ENCODE measurements at places on chromosomes 7 and 10. TPM values are rescaled to one million over a fixed set of nuclear protein-coding genes. Genes with fewer than 3 reads are reported as not detected.
A peak's percentile ranks its signal among the peaks of the same experiment; 100 is the strongest.

DNA sequence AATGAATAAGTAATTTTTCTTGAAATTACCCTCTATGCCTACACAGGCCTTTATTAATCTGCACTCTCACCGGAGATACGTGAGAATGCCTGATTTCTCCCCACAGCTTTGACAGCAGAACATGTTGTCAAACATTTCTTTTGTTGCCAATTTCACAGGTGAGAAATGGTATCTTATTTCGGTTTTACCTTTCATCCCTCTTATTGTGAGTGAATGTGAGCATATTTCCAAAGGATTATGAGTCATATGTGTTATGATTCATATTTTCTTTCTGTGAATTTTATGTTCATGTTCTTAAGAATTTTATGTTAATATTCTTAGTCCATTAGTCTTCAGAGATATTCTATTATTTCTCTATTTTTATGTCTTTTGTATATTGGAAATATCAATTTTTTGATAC is 965.1 kb downstream of the CCSER2 start:
- no peak for DNase-seq

DNA sequence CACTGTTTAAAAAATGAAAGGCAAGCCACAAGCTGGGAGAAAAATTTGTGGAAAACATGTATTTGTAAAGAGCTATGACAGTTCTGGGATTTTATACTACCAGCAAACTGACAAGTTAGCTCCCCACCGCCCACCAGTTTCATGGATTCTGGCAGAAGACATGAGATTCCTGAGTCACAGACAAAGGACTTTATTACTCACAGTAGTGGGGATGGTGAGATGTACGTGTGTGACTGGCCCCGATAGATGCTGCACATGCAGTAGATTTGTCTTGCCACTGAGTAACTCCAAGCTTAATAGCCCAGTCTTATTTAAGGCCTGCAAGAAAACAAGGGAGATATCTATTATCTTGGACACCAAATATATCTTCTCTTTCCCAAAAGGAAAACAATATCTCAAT is 281.7 kb downstream of the AHR start:
- no peak for DNase-seq

GRCh38 chr7:84532196-84532595 is 337.6 kb upstream of the SEMA3A start:
- DNase-seq, result no peak

GRCh38 chr7:39592586-39592985 is 26.4 kb downstream of the YAE1 start:
- DNase-seq, result peak; percentile 82

Gene ATP6V0A4
- total RNA-seq, result 0.24 TPM

- DNase-seq, result no peak
Observed at GRCh38 chr7:68364886-68365625, 1233.2 kb upstream of the AUTS2 start.

DNA sequence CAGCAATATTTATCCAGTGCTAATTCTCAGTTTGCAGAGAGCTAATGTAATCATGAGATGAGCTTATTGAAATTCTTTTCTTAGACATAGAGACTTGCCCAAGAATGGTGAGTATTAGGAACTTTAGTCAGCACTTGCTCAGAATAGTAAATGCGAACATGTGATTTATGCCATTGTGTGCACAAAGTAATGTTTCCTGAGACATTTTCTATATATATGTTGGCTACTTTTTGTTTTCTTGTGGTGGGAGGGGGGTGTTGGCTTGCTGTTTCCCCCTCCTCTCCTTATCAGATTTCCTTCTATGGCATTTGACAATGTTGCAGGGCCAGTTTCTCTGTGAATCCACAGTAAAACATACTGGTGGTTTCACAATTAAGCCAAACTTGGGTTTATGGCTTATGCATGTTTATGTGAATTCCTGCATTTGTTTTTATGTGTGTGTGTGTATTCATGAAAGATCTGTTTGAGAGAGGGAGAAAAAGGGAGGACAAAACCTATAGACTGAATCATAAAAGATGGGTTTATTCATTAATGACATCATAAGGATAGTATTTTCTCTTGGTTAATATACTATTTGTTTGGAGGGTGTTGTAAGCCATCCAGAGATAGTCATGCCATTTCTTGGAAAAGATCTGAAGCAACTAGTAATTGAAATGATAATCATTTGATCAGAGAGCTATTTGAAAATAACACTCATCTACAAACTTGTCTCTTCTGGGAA is 36.3 kb downstream of the ARID5B start:
- DNase-seq, result peak; percentile 79

DNA sequence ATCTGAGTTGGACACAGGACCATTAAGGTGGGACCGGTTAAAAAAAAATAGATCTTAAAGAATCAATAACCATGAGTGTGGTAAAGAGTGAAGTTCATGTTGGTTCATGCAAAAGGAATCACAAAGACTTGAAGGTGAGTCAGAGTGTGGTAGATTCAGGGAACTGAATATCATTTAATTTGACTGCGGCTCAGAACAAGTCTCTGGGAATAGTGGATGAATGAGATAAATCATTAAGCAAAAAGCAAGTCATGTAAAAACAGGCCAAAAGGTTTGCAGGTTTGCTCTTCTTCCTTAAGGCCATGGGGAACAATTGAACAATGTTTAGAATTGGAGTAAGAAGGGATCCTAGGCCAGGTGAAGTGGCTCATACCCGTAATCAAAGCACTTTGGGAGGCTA is 385.8 kb downstream of the ETV1 start:
- no peak for DNase-seq

Gene CELF2
- total RNA-seq, result 42.6 TPM

Gene TIMM23B
- total RNA-seq, result 18.7 TPM

- no peak for DNase-seq
Observed at GRCh38 chr7:154879629-154880028, 123.3 kb downstream of the PAXIP1 start.

Gene ANLN
- total RNA-seq, result 119 TPM

DNA sequence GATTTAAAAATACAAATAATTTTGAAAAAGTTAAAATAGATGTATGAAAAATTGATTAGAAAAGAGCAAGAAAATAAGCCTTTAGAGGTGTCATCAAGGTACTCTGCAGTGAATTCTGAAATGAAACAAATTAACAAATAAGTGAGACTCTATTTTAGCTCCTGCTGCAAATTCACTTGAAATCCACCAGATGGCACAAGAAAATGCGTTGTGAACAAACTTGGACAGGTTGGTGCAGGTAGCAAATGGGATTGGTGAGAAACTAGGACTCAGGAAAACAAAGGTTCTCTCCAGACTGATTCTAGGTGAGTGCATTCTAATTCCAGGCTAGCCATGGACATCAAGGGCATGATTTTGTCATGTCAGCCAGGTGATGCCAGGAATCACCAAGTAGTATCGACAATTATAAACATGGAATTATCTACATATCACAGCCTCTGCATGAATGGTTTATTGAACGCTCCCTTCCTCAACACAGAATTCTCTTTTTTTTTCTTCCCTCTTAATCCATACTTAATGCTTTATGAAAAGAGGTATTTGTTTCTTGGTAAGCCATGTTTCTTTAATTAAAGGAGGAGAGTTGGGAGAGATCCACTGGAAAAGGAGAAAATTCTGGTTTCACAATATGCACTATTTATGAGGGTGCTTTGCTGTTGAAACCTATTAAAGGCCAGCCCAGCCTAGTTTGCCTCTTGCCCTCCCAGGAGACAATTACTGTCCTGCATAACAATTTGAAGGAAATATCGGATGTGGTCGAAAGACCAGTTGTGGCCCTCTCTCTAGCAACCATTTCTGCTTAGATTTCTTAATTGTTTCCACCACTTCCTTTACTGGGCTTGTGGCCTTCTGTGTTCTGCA is 118.1 kb downstream of the ZNF365 start:
- DNase-seq, result peak; percentile 6

- no peak for DNase-seq
Observed at GRCh38 chr7:2405601-2406345, 2.4 kb downstream of the CHST12 start.

- no peak for DNase-seq
Observed at GRCh38 chr7:97390915-97391593, 273.6 kb downstream of the SDHAF3 start.

GRCh38 chr7:4706384-4707216 is 24.5 kb downstream of the FOXK1 start:
- DNase-seq, result peak; percentile 79

DNA sequence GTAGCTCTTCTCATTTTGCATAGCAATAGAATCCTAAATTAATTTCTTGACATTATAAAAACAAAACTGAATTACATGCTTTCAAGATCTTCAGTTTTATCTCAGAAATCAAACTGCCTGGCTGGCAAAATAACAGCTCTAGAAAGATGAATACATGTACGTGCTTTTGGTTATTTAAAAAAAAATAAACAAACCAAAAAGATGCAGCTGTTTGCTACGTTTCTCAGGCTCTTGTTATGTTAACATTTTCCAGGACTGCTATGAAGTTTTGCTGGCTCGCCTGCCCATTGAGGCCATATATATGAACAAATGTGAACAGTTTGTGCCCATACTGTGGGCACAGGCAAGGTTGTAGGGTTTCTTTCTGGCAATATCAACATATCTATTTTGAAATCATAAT is 86.6 kb downstream of the ODAD2 start:
- no peak for DNase-seq

DNA sequence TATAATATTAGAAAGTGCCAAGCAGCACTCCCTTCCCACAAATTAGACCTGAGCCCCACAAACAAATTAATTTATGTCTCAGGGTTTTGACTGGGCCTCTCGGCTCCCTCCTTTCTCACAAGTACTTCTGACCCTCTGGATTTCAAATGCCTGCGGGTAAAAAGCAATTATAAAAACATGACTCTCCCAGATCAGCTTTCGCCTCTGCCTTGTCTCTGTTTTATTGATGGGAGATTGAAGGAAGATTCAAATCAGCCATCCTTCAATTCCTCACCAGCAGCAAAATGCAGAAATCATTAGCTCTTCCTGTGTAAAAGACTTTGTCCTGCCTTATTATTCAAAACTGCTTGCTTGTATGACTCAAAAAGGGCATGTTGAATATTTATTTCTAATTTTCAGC is 453.7 kb upstream of the MKI67 start:
- DNase-seq, result no peak

Gene CYP3A7
- total RNA-seq, result not detected

- no peak for DNase-seq
Observed at GRCh38 chr10:113301342-113301984, 251.4 kb upstream of the HABP2 start.

DNA sequence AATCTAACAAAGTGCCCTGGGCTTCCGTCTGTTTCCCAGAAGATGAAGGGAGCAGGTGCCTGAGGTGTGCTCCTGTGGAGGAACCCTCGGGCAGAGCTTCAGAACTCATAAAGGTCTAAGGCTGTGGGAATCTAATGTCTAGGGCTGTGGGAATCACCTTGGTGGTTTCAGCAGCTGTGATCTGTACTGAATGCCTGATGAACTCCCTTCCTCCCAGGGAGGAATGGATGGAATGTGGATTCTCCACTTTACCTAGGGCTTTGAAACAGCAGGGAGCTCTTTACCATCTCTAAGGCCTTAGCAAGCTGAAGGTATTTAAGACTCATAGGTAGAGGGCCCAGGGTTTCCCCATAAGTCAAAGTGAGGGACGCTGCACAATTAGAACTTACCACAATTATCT is 36.0 kb upstream of the SEMA3E start:
- DNase-seq, result no peak

GRCh38 chr7:146314962-146315361 is 198.4 kb downstream of the CNTNAP2 start:
- DNase-seq, result no peak

Gene ANKRD7
- total RNA-seq, result not detected

GRCh38 chr10:14611968-14612693 is 162.6 kb downstream of the FAM107B start:
- DNase-seq, result no peak

Gene TYW1B
- total RNA-seq, result 2.7 TPM

Gene PTN
- total RNA-seq, result not detected

GRCh38 chr7:130435311-130435854 is 5.4 kb downstream of the CEP41 start:
- DNase-seq, result no peak

GRCh38 chr10:55786461-55787050 is 574.5 kb downstream of the ZWINT start:
- no peak for DNase-seq

Gene TMEM225B
- not detected for total RNA-seq

GRCh38 chr10:90571481-90572258 is 286.2 kb downstream of the HTR7 start:
- no peak for DNase-seq

DNA sequence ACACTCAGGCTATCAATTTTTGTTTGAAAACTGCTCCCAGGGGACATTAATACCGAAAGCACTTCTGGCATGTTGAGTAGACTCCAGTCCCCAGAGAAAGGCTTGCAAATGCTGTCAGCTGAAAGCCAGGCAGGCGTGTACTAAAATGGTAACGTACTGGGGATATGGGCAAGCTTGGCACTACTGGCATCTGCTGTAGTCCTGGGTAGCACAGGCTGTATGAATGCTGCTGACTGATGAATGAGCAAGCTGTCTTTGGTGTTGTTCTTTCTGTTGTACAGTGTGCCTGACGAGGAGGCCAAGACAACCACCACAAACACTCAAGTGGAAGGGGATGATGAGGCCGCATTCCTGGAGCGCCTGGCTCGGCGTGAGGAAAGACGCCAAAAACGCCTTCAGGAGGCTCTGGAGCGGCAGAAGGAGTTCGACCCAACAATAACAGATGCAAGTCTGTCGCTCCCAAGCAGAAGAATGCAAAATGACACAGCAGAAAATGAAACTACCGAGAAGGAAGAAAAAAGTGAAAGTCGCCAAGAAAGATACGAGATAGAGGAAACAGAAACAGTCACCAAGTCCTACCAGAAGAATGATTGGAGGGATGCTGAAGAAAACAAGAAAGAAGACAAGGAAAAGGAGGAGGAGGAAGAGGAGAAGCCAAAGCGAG is 53.5 kb upstream of the AGBL3 start:
- DNase-seq, result no peak

Gene FKBP6
- total RNA-seq, result not detected

GRCh38 chr7:133963629-133964028 is 163.5 kb upstream of the LRGUK start:
- no peak for DNase-seq

Gene ABCB4
- 0.15 TPM for total RNA-seq

GRCh38 chr10:3661271-3661670 is 123.7 kb downstream of the KLF6 start:
- no peak for DNase-seq

DNA sequence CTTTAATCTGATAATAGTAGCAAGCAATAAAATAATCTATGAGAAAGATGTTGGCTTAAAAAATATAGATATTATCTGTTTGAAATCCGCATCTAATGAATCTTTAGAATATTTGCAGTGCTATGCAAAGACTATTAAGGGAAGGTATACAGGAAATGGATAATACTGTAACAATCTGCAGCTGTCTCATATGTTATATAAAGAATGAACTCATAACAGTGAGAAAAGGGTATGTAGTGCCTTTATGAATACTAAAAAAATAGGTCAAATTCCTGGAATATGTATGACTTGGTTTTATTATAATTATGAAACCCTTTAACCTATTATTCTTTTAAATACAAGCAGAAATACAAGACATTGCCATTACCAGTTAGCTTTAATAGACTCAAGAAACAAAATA is 105.1 kb upstream of the GPR22 start:
- DNase-seq, result peak; percentile 19

GRCh38 chr10:116742367-116743265 is at the start of gene HSPA12A:
TSS of gene HSPA12A (minus strand) at chr10:116742566. CDS start at chr10:116742469, 97 bp downstream.
- DNase-seq, result peak; percentile 62

- DNase-seq, result no peak
Observed at GRCh38 chr10:50506861-50507573, 116.7 kb downstream of the SGMS1 start.

GRCh38 chr10:120946497-120946896 is 95.3 kb downstream of the WDR11 start:
- no peak for DNase-seq

All from endothelial cell of umbilical vein (primary cell).